NCI-H1048 (cell line): ENCODE measurements at places on chromosomes 4 and X.

DNA sequence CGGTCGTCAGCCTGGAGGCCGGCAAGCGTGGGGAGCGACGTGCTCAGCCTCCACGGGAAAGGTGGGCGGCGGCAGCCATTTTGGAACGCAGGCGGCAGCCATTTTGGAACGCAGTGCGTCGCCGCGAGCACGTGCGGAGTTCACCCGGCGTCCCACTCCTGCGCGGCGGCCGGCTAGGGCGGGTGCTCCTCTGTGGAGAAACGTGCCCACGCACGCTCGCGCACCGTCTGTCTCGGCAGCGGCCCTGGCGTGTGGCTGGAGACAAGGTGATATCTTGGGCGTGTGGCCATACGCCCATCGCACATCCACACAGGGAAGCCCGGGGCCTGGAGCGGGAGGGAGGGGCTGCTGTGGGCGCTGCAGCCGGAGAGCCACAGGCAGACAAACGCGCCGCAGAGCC, 21.1 kb downstream of the CPLX1 start:
- no peak for DNase-seq

DNA sequence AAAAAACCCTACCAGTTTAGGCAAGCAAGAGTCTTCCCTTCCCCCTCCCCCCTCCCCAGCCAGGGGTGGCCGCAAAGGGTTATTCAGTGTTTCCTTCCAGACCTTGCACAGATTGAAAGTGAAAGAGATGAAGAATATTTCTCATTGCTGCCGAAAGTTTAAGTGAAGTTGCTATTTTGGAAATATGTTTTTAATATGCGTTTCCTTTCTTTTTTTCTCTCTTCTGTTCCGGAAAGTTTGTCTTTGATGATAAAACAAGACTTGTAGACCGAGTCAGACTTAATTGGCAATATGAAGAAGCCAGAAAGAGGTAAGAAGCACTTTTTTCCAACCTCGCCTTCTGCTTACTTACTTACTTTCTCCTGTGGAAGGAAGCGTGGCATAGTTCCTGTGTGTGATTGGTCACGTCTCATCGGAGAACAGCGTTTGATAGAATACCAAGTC, 58.5 kb upstream of the CLCN4 start:
- DNase-seq: no peak

GRCh38 chr4:15270201-15270600, 157.6 kb upstream of the C1QTNF7 start:
- no peak for DNase-seq

GRCh38 chr4:3176367-3177229, 72.4 kb upstream of the MSANTD1 start:
- no peak for DNase-seq

- no peak for DNase-seq
Observed at GRCh38 chr4:152063621-152064240, 302.9 kb upstream of the GATB start.

GRCh38 chr4:27490766-27491165, 630.1 kb downstream of the STIM2 start:
- DNase-seq: no peak

DNA sequence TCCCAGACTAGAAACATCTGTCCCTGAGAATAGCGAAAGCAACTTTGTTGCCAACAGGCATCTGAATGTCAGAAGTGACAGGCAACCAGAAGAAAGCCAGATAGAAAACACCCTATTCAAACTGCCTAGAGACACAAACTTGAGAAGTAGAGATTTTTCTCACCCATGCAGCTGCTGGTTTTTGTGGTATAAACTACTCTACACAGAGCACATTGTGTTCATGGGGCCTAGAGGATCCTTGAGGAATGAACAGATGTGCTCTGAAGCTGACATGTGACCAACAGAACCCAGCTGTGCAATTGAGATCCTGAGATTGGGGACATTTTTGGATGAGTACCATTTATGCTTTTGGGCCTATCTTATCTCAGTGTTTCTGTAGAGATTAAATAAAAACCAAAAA, 63.6 kb upstream of the NRK start:
- no peak for DNase-seq

GRCh38 chr4:7798178-7798995, 141.3 kb downstream of the AFAP1 start:
- no peak for DNase-seq

DNA sequence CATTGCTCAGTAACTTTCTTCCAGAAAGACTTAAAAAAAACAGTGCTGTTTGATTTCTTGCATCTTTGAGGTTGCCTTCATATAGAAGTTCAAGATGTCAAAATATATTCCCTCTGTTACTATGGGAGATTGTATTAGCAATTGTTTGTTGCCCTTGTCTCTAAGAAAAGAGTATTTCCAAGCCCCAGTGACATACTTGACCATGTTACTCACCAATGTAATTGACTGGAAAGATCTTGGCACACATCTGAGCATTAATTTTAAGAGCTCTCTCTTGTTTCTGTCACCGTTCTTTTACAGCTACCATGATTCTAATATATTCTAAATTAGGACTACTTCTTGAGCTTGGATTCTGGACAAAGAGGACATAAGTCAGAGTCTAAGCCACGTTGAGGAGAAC, 902.7 kb upstream of the EPHA5 start:
- DNase-seq: no peak

DNA sequence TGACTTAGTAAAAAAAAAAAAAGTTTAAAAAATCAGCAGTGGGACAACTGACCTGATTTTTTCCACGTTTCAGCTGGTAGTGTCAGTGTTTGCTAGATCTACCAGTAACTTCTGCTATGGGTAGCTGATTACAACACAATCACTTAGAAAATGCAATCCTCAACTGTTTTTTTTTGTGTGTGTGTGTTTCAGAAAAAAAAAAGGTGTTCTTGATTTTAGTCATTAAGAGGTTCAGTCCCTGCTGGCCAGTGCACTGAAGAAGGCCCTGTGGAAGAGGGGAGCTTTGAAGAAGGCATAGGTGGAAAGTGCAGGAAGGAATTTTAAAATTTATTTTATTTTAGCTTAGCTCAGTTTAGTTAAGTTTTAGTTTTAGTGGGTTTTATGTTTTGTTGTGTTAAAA, 46.9 kb downstream of the SH2D1A start:
- no peak for DNase-seq

DNA sequence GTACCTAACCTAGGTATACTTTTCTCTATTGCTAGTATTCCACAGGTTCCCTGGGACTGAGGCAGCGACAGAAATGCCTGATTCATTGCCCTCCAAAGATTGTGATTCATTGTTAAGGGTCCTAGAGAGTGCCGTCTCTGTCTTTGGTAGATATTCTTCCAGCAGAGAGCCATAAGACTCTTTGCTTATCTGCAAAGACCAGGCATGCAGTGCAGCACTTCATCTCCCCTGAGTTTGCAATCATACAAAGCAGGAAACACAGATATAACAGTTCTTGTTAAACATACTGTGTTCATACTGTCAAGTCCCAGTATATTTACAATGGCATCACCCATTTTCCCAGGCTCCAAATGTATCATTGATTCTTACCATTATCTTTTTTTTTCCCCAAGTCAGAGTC, 47.7 kb downstream of the KLF8 start:
- no peak for DNase-seq

GRCh38 chr4:37322122-37322521, 77.6 kb downstream of the NWD2 start:
- DNase-seq: no peak

DNA sequence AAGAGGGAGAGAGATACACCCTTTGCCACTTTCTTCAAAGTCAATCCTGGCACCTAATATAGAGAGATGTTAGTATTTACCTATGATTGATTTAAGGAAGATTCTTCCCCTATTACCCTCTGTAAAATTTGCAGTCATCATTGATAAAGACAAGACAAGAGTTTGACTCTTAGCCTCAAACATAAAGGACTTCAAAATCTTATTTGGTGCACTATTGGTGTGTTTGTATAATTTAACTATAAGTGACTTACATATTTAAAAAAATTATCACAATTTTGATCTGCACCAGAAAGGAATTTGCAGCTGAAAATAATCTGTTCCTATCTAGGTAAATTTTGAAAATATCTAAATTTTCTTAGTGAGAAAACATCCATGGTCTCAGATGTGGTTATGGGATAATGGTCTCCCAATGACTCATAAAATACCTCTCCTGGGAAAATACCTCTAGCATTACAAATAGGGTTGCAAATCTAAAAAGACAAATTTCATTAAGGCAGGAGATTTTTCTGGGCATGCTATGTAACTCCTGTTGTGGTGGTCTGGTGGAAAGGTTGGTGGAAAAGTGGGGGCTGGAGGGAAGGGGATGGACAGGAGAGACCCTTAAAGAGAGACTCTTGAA, 173.6 kb upstream of the MED14 start:
- DNase-seq: no peak

DNA sequence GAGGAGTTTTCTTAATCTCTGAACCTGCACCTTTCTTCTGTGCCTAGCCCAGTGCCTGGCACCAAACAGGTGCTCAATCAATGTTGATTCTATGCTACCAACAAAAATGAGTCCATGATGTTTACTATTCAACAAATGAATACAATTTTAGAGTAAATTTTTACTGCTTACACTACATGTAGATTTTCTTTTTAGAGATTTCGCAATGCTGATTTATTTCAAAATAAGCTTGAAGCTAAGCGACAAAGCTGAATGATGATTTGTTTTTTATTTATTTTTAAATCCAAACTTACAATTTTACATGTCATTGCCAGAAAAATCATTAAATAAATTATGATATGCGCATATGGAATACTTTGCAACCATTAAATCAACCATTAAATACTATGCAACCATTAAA, 55.7 kb downstream of the AR start:
- no peak for DNase-seq

GRCh38 chr4:126448086-126448845, 1133.5 kb downstream of the FAT4 start:
- DNase-seq: no peak

GRCh38 chr4:124433500-124433899, 279.0 kb downstream of the ANKRD50 start:
- no peak for DNase-seq

DNA sequence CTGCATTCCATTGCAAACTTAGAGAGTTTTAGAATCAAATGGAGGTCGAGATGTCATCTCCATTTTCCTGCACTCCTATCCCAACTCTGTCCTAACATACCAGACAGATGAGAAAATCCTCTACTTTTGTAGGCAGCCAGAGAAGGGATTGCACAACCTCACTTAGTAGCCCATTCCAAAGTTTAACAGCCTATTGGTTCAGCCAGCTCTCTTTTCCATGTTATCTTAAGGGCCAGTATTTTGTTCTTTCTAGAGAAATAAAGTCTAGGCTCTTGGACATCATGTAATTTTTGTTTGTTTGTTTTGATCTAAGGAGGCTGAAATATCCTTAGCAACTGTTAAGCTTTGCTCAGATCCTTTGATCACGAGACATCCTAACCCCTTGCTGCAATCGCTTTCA, 173.0 kb downstream of the COX18 start:
- no peak for DNase-seq

DNA sequence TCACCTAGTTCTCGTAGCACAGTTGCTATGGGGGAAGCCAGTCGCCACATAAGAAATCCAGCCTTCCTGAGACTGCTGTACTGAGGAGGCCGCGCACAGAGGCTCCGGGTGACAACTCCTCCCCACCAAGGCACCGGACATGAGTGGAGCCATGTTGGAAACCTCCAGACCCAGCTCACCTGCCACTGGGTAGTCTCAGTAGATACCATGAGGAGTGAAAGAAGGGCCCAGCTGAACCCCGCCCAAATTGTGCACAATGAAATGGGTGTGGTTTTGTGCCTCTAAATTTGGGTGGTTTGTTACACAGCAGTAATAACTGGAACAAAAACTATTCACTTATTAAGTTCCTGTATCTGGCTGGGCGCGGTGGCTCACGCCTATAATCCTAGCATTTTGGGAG, 198.7 kb downstream of the BCOR start:
- DNase-seq: no peak

GRCh38 chr4:23981328-23981727, 91.5 kb upstream of the PPARGC1A start:
- DNase-seq: no peak

GRCh38 chrX:99761731-99762130, 648.3 kb downstream of the PCDH19 start:
- DNase-seq: no peak

DNA sequence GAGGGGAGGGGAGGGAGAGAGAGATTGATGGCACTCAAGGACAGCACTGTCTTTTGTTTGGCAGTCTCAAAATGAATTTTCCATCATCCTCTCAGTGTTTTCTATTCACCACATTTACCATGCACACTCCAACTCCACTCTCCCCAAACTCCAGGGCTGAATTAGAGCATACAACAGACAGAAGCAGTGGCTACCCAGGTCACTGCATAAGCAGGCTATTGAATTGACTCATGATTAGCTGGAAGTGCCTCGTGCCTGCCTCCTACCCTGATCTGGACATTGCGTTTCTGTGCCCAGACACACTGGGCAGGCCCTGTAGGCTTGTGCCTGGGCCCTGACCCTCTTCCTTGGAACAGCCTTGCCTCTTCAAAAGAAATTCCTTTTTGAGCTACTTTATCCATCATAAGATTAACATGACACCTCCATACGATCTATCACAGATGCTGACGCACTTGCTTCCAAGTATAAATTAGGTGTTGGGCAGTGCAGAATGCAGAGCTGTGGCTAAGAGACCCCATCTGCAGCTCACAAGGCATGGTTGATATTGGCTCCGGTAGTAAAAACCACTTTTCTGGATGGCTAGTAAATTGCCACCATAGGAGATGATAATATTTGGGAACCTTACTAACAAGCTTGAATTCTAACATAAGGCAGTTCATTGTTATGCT, 752.9 kb downstream of the RPA4 start:
- DNase-seq: no peak

GRCh38 chr4:47065051-47065481, 33.7 kb downstream of the GABRB1 start:
- no peak for DNase-seq

DNA sequence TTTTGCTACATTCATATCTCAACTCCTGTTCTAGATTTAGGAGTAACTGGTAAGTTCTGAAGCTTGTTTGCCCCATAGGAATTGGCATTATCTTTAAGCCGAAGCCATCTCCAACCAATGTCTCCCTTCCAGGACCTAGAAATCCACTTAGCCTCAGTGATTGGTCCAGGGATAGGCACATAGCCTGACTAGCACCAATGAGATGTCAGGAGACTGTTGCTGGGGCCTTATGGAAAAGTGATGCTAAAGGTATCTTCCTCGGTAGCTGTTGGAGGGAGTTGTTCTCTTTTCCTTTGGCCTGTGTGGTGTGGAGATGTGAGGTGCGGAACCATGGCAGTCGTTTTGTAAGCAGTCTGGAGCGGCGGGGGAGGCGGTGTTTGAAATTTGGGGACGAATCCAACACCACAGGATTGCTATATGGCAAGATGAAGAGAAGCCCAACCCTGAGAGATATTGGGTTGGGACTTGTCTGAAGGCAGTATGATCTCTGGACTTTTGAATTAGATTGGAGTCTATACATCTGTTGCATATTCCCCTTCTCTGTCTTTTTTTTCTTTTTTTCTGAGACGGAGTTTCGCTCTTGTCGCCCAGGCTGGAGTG, 109.8 kb upstream of the ATP6AP2 start:
- DNase-seq: no peak

DNA sequence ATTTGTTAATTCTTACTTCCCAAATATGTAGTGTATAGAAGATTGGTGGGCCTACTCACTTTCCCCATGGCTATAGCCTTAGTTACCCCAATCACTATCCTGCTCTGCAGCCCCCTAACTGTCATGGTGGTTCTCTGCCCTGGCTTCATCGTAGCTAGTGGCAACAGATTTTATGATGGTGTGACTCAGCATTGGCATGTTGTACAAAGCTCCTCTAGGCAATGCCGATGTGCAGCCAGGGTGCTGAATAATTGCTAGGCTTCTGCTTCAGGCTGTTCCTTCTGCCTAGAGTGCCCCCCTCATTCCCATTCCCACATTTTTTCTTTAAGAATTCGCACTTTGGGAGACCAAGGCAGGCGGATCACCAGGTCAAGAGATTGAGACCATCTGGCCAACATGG, 35.2 kb downstream of the AFF2 start:
- no peak for DNase-seq

- no peak for DNase-seq
Observed at GRCh38 chr4:40937140-40937725, 187.5 kb downstream of the NSUN7 start.
